ENCODE measurements at places on chromosomes 1 and 21. TPM values are rescaled to one million over a fixed set of nuclear protein-coding genes. Genes with fewer than 3 reads are reported as not detected.

DNA sequence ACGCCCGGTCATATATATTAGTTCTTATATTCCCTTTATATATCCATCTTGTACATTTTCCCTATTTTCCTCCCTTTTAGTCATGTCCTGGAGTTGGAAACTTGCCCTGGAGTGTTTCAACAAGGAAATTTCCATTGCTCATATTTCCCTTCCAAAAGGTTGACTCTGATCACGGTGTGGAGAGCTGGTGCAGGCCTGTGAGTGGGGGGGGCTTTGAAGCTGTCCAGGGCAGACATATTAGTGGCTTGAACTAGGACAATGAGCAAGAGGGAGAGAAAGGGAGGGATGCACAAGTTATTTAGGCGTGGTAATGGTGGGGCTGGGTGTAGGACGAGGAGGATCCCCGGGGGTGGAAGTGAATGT is 30.4 kb upstream of the TMEM61 start:
- peak; percentile 63 for DNase-seq

DNA sequence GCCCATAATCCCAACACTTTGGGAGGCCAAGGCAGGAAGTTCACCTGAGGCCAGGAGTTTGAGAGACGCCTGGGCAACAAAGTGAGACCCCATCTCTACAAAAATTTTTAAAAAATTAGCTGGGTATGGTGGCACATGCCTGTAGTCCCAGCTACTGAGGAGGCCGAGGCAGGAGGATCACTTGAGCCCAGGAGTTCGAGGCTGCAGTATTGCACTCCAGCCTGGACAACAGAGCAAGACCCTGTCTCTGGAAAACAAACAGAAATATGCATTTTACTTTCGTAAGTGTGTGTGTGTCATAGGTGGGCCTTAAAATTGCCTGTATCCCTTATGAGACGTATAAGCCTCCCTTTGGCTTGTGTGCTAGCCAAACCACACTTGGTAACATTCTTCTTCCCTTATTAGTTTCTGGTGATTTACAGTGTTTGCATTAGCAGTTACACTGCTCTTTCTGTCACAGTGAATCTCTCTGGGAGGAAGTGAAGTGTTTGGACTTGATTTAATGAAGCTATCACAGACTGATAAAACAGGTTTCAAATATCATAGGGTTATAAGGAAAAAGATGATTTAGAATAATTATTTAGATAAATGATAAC is 48.9 kb upstream of the KIF26B start:
- no peak for DNase-seq

- no peak for DNase-seq
Observed at GRCh38 chr1:117346206-117346928, 20.9 kb upstream of the MAN1A2 start.

DNA sequence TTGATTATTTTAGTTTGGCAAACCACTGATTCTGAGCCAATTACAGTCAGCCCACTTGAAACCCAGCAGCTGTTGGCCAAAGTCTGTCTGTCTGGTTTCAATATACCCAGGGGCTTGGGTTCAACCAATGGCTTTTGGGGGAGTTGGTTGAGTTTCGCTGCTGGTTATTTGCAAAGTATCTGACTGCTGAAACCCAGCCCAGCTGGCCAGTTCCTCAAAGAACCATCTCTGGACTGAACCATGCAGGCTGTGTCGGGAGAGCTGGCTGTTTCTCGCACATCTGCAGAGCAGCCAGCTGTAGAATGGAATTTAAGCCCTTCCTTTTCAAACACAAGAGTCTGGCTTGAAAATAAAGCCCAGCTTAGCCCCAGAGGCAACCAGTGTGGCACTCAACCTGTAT is 66.0 kb upstream of the PAX7 start:
- DNase-seq = no peak

Gene TMEM200B
- total RNA-seq = 9.5 TPM

Gene CD1B
- total RNA-seq = not detected

Gene NOS1AP
- total RNA-seq = not detected
